ENCODE measurements at places on chromosomes 5 and 9.

DNA sequence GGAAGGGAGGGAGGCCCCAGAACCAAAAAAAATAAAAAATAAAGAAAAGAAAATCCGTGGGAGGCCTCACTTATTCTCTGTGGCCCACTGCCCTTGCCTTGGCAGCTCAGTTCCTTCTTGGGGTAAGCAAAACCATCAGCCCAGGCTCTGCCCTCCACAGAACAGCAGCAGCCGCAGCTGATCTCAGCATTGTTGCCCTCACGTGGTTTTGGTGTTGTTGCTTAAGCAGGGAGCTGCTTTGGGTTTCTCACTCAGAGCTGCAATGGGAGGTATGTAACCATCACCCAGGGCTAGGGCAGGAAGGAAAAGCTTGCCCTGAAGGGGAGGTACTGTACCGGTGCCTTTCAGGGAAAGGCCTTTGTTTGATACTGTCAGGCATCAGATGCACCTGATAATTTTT, 374.7 kb upstream of the WWC1 start:
- DNase-seq = no peak

GRCh38 chr5:664994-665360, 28.2 kb downstream of the TPPP start:
- no peak for DNase-seq

- DNase-seq = no peak
Measured at GRCh38 chr5:100800562-100800961, 102.5 kb downstream of the ST8SIA4 start.

DNA sequence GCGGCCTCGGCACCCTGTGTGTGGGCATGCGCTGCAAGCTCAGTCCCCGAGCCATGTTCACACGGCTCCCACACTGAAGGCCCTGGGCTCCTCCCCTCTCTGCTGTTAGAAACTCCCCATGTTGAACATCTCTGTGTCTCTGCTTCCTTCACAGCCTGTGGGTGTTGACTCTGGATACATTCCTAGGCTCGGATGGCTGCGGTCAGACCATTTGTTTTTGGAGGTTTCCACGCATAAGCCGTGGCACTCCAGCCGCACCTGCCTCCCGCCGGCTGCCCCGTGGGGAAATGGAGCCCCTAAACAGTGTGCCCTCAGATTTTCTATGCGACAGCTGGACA, 31.2 kb upstream of the LRRC14B start:
- DNase-seq = no peak

DNA sequence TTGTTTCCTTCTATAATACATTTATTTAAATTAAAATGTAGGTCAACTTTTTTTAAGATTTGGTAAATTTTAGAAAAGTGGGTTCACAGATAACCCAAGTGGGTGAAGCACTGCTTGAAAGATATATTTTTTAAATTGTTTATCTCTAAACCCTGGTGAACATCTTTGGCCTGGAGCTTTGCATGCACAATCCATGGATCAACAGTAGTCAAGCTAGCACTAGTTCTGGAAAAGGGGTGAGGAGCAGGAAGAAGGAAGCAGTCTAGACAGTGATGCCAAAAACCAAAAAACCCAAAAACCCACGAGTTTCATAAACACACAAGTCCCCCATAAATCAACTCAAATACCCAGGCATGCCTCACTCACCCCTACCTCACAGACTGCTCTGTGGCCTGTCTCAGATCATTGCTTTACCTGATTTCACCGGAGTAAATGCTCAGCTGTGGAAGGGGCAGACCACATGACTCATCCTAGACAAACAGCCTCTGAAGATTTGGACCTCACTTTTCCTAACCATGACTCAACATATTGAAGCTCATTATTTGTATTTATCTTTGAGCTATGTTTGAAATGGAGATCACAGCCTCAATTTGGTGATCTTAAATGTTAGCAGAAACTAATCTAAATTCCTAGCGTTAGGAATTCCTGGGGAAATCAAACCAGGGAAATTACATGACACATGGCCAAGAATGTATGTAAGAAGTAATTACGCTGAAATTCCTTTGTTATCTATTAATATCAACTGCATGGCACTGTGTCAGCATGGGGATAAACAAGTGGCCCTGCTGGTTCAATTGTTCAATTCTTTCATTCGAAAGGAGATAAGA, 149.6 kb downstream of the ZNF608 start:
- DNase-seq = no peak

- DNase-seq = no peak
Measured at GRCh38 chr5:143207058-143207457, 196.4 kb downstream of the NR3C1 start.

DNA sequence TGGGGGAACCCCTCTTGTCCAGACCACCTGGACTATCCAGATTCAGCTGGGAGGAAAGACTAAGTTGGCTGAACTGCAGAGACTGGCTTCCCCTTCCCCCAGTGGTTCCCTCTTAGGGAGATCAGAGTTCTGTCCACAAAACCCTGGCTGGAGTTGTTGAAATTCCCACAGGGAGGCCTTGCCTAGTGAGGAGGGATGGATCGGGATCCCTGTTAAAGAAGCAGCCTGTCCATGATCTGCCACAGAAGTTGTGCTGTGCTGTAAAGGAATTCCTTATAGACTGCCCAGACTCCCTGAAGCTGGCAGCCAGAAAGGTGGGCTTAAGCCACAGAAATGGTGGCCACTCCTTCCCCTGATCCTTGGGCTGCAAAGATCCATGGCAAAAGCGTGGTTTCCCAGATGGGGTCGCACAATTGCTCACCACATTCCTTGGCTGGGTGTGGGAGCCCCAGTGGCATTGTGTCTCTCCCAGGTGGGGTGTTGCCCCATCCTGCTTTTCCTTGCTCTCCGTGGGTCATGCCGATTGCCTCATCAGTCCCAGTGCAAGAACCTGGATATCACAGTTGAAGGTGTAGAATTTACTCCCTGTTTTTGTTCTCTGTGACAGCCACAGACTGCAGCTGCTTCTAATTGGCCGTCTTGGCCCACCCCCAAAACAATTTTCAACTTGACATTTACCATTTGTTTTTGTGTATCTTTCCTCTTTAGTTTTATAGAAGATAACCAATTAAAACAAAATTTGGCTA, 342.4 kb downstream of the FGF10 start:
- no peak for DNase-seq

DNA sequence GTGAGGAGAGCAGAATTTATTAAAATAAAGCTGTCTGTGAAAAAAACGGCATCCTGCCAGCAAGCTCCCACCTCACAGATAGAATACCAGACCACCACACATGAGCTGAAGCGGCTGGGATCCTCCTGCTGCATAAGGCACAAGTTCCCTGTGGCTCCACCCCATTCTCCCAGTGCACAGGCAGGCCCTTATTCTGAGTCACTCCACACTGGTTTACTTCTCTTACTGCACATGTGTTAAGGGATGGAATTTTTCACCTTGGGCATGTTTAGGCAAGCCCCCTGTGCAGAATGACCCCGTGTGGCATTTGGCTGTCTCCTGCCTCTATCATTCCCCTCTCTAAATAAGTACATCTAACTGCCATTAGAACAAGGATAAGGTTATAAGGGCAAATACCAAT, 115.0 kb upstream of the ELAVL2 start:
- DNase-seq = no peak

DNA sequence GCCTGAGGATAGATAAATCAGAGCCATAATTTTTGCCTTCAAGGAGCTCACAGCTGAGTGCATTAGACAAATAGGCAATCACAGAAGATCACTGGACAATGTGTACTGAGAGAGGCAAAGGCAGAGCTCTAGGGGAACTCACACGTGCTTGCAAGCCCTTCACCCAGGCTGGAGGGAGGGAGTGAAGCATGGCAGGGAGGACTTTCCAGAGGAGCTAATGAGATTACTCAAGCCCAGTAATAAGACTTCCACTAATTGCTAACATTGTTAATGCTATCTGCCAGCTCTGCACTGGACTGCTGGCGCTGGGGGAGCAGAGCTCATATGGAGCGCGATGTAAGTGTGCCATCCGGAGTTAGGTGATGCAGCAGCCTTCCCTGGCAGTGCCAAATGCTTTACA, 408.4 kb downstream of the NTRK2 start:
- no peak for DNase-seq

- no peak for DNase-seq
Measured at GRCh38 chr9:121744002-121744686, 92.7 kb downstream of the DAB2IP start.

DNA sequence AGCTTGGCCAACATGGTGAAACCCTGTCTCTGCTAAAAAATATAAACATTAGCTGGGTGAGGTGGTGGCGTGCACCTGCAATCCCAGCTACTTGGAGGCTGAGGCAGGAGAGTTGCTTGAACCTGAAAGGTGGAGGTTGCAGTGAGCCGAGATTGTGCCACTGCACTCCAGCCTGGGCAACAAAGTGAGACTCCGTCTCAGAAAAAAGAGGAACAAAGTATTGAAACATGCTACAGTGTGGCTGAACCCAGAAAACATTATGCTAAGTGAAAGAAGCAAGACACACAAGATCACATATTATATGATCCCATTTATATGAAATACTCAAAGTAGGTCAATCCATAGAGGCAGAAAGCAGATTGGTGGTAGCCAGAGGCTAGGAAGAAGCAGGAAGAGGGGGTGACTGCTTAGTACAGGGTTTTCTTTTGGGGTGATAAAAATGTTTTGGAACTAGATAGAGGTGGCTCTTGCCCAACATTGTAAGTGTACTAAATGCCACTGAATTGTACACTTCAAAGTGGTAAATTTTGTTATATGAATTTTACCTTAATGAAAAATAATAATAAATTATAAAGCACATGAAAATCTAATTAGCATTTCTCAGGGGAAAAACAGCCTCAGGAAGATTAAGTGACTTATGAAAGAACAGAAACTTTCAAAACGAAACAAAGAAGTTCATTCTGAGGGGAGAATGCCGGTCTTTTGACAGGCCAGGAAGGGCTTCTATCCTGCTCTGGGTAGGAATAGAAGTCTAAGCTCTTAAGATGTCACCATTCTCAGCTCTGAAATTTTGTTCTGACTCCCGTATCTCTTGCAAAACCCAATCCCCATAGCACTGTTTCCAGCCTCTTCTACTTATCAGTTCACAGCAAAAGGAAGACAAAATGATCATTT, 161.1 kb upstream of the TBCA start:
- no peak for DNase-seq

GRCh38 chr5:74641735-74642542, 1.4 kb upstream of the ENC1 start:
- DNase-seq = no peak

GRCh38 chr9:16485160-16485559, 385.3 kb downstream of the BNC2 start:
- no peak for DNase-seq

- peak; percentile 39 for DNase-seq
Measured at GRCh38 chr9:15293804-15294316, 13.2 kb downstream of the TTC39B start.

GRCh38 chr5:77483682-77484081, 8.4 kb downstream of the WDR41 start:
- no peak for DNase-seq

- DNase-seq = no peak
Measured at GRCh38 chr9:124353166-124353768, 62.0 kb downstream of the PSMB7 start.

- no peak for DNase-seq
Measured at GRCh38 chr5:143896516-143896915, 84.6 kb downstream of the HMHB1 start.

- DNase-seq = no peak
Measured at GRCh38 chr5:7657153-7657552, 193.8 kb downstream of the CFAP90 start.

DNA sequence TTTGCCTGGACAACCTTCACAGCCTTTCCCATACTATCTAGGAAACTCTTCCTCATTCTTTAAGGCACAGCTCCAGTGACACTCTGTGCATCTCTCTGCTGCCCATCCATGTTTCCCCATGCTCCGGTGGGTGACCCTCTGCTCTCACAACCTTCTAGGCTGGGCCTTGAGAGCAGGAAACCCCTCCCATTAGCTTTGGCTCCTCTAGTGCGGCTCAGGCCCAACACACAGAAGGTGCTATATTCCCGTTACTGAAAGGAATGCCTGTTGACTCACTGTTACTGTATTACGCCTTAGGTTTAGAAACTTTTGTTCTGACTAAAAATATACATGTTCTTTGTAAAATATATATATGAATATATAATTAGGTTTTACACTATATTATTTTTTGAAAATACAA, 8.1 kb upstream of the CCL28 start:
- no peak for DNase-seq

DNA sequence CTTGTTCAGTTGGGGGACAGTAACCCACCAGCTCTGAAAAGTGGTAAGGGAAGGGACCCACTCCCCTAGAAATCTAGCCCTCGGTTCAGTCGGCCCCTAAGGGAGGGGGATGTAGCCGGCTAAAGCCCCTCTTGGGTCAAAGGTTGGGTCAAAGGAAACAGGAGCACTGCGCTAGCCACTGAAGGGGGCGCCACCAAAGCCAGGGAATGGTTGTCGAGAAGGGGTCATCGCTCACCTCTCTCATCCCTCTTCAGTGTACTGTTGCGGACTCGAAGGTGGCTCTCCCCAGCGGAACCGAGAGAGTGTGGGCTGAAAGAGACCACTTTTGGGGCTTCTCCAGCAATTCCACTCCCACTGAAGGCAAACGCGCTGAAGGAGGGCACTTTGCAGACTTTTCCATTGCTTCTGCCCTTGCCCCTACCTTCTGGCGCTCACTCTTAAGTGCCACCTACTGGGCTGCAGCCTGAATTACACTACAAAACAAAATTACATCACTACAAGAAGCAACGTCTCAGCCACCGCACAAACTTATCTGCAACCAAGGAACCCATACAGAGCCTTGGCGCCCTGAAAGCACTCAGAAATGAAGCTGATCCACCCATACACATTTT, 396.9 kb downstream of the PDE4D start:
- DNase-seq = no peak

- DNase-seq = no peak
Measured at GRCh38 chr9:87359958-87360601, 137.6 kb upstream of the DAPK1 start.

DNA sequence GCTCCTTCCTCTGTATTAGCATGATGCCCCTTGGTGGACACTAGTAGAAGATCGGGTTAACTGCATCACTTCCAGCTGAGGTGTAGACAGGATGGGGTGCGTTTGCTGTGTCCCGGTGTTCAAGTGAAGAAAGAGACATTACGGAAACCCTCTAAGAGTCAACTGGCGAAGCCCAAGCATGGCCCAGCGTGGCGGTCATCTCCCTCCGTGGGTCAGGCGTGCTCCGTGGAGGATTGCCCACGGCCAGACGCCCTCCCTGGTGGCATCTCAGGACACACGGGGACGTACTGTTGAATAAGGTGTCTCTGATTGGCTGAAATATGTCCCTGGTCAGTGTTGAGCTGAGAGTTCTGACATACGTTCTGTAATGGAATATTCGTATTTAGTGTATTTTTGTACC, 119.5 kb upstream of the CACNA1B start:
- DNase-seq = no peak

DNA sequence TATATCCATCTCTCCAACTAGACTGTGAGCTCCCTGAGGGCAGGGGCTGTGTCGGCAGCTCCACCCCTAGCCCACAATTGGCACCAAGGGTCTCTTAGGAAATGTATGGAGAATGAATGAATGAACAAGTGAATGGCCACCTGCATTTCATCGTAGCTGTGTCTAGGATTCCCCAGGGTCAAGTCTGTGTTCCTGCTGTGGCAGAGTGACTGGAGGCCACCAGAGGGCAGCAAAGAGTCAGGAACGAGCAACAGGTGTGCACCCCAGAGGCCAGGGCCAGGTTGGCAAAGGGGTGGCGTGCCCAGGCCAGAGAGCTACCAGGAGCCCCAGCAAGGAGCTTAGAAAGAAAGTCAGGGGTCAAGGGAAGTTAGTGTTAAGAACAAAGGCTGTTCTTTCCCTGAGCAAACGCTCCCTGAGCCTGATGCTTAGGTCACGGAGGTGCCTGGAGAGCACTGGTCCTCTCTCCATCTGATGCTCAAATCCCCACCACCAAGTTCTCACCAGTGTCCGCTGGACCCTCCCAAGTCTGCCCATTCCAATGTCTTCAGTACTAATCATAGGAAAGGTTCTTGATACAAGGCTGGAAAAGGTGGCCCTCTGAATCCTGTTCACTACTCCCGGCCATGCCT, 160.7 kb downstream of the PAX5 start:
- DNase-seq = peak; percentile 25

Data from effector memory CD4-positive, alpha-beta T cell (primary cell).